ENCODE measurements at places on chromosomes 6 and 20.

DNA sequence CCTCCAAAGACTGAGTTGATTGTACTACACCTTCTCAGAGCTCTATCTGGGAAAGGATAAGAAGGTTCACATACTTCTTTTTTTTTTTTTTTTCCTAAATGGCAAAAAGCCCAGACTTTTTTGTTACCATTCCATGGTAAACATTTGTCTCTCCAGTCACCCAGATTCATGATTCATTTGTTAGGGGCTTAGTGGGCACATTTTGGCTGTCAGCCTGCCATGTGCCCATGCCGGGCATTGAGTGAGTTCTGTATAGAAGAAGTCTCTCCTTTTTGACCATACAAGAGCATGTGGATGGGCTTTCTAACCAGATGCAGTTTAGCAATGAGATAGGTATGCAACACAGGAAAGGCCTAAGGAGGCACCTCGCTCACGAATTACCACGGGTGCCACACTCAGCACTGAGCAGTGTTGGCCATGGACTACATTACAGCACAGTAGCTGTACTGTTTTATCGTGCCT lies 447.5 kb upstream of the HSF2 start:
- DNase-seq: no peak

DNA sequence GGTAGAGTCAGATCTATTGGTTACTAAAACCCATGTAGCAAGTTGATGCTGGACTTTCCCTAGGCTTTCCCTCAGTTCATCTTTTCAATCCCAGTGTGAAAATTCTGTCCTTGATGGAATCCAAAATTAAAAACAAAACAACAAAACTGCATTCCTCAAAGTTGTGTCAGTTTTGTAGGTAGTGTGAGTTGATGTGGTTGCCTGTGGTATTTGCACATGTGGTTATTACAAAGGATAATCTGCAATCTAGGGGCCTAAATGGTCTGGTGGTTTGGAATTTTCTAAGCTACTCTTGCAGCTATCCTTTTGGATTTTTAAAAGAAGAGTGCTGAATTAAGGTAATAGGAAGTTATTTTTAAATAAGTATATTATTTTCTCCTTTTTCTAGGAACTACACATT lies 132.2 kb upstream of the SCGN start:
- DNase-seq: no peak

- DNase-seq: no peak
These were observed 29.1 kb downstream of the GPX6 start for GRCh38 chr6:28486533-28486932.

DNA sequence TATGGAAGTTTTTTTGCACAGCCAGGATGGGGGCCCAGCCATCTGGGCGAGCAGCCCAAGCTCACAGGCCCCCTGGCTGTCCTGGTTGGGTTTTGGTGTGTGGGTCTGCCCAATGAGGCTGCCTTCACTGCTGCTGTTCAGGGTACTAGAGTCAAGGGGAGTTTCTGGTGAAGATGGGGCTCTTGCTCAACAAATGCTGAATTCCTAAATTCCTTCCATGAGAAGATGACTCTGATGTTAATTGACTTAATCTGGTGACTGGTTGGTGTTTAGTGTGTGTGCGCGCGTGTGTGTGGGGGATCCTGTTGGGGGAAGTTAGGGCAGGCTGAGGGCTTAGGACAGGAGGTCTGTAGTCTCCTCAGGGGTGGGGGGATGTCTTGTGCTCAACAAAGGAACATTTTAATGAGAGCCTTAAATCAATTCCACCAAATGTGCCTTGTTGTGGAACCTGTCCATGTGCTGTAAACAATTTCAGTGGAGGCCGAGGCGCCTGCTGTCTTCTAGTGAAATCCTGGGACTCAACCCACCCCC lies 1.9 kb downstream of the PTK7 start:
- DNase-seq: no peak

Data from stimulated activated CD8-positive, alpha-beta memory T cell treated with anti-CD3 and anti-CD28 coated beads, Interleukin-4, amount 100 ng/mL, for 1 hour (primary cell).